ENCODE measurements at places on chromosomes 6 and 20.

DNA sequence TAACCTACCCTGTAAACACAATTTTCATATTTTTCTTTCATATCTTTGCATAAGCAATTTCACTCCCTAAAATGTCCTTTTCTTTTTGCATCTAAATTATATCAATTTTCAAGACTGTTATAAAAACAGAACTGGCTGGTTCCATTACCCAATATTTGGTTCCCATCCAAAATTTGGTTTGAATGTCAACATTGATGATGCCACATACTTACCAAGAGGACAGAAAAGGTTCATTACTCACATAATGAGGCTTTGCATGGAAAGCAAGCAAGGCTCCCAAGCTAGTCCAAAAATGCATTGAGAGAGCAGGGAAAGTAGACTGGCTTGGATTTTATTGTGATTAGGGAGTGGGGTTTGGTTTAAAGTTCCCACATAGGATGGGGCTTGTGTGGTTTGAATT lies 144.4 kb upstream of the AKIRIN2 start:
- DNase-seq, result no peak

- DNase-seq, result no peak
These were observed 143.3 kb upstream of the MAP3K7 start for GRCh38 chr6:90730151-90730673.

DNA sequence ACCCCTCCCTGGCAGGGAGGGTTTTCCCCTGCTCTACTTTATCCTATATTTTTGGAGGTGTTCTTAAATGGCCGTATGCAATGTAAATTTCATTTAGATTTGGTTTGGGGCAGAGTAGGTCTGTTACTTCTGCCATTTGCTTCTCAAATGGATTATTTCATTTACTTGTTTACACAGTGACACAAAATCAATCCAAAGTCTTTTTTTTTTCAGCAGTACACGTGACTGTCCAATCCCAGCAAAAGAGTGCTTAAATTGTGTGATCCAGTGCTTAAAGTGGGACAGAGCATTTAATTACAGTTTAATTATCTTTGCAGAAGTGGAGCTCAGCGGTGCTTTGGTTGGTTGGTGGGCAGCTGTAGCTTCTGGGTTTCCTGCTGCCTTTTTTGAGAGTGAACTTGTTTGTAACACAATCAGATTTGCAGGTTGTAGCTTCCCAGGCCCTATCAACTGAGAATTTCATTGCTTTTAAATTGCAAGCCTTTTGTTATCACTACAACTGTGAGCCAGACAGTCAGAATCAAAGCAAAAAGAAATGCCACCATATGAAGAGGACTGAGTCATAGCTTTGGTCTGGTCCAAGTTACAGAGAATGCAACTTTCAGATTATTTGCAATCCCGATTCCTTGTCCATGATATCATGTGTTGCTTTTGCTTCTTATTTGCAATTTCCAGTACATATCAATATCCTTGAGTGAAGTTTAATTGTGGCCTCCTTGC lies 216.9 kb downstream of the DOK5 start:
- no peak for DNase-seq

- DNase-seq, result no peak
These were observed 4.9 kb downstream of the VSTM2L start for GRCh38 chr20:37907677-37908401.
